ENCODE measurements at places on chromosomes 2 and 18.

DNA sequence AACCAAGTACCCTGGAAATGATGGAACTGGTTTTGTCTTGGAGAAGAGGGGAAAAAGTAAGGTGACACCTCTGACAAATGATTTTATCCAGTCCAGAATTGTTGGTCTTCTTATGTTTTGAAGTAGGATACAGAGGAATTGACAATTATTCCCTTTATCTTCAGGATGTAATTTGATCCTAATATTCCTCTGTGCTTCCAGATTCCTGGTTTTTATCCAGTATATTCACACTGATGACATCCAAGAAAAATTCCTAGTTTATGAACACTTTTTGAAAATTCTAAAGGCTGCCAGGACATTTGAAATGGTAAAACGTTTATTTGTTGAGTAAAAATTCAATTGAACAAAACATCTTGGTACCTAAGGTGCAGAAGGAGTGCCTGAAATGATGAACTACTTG is 22.2 kb upstream of the ETAA1 start:
- DNase-seq, result no peak

- no peak for DNase-seq
Observed at GRCh38 chr2:37831081-37831780, 93.9 kb upstream of the RMDN2 start.

- DNase-seq, result no peak
Observed at GRCh38 chr2:20468549-20469500, 22.0 kb downstream of the RHOB start.

- DNase-seq, result no peak
Observed at GRCh38 chr2:32910883-32911598, 35.7 kb upstream of the LTBP1 start.

DNA sequence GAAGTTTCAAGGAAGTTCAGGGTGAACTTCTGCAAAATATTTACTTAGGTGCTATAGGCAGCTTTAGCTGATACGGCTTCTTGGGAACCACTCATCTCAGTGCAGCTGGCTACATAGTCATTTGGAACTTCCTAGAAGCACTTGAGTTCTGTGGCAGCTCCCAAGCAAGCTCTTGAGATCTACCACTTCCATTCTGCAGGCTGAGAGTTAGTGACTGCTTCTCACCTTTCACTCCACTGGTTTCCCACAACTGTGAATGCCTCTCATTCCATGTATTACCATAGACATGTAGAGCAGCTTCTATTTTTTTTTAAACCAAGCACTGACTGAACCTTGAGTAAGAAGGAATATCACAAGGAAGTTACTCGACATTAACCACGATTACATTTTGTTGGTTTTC is 994.1 kb upstream of the ACVR2A start:
- no peak for DNase-seq

- no peak for DNase-seq
Observed at GRCh38 chr2:5203134-5203755, 488.9 kb upstream of the SOX11 start.

DNA sequence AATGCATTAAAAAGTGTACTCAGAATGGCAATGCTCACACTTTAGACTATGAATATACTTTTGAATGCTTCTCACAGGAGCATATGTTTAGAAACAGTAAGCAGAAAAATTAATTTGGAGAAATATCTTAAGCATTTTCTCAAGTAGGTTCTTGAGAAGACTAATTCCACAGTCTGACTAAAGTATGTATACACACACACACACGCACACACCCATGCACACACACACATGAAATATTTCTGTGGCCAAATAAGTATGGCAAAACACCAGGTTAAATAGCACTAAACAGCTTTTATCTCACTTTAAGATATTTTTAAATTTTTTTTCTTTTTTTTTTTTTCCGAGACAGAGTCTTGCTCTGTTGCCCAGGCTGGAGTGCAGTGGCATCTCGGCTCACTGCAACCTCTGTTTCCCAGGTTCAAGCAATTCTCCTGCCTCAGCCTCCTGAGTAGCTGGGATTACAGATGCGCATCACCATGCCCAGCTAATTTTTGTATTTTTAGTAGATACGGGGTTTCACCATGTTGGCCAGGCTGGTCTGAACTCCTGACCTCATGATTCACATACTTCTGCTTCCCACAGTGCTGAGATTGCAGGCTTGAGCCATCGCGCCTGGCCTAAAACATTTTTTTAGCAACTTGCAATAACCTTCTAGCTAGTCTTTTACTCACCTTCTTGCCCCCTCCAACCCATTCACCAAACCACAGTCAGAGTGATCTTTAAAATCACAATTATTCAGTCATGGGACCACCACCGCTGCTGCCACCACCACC is 67.5 kb upstream of the SCG2 start:
- no peak for DNase-seq

GRCh38 chr18:23879544-23879943 is 135.0 kb upstream of the TTC39C start:
- no peak for DNase-seq

DNA sequence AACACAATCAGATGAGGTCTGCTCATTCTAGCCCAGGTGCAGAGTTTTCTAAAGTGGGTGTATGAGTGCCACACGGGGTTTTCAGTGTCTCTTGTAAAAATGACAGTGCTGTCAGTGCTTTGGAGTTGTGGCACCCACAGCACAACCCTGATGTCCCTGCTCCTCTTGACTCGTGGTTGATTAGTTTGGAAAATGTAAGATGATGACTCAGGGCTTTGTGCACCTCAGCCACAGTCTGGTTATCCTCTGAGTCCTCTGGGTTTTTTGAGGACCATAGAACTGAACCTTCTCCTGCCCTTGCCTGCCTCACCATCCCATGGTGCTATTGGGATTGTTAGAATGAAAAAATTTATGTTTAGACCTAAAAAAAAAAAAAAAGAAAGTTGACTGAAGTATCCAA is 105.6 kb downstream of the MYO1B start:
- DNase-seq, result no peak

DNA sequence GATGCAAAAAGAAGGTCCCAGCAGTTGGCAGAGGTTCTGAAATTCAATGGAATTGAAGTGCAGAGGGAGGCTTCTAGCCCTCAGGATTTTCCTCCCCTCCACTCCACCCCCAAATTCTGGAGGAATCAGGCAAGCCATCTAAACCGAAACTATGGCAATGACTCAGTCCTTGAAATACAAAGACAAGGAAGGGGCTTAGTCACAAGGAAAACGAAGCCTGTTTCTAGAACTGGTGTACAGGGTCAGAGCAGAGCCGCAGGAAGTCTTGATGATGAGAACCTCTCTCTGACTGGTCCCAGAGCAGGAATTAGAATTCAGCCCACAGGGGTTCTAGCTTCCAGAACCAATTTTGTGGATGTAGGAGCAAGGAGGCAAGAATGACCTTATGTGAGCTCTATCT is 111.7 kb upstream of the SCN1A start:
- no peak for DNase-seq

DNA sequence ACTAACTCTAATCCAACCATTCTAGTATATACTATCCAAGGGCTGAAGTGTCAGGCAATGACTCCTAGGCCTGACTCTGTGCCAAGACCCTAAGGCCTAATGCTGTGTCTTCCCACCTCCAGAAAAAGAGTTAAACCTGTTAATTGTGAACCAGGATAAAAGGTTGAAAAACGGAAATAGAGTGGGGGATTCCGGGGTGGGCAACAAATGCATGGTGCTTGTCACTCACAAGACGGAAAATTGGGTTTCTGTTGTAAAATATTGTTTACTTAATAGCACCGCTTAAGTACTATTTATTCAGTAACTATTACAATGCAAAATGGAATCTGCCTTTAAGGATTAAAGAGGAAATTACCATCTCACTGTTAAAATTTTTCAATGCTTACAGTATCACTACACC is 3.2 kb downstream of the STK17B start:
- no peak for DNase-seq

DNA sequence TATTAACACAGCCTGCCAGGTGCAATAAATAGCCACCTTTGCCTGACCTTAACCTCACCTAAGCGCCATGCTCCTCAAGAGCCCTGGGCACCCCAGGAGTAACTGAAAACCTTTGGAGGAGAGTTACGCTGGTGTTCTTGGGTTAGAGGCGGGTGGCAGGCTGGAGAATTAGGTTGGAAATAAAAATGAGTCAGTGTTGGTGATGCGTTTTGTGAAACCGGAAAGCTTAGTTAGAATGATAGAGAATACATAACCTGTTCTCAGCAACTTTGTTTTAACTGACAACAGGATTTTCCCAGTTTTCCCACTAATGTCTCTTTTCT is 17.0 kb downstream of the LRRFIP1 start:
- DNase-seq, result no peak

- no peak for DNase-seq
Observed at GRCh38 chr2:31240381-31241365, 6.7 kb downstream of the EHD3 start.

GRCh38 chr2:67394734-67395133 is 2.4 kb upstream of the ETAA1 start:
- DNase-seq, result no peak

DNA sequence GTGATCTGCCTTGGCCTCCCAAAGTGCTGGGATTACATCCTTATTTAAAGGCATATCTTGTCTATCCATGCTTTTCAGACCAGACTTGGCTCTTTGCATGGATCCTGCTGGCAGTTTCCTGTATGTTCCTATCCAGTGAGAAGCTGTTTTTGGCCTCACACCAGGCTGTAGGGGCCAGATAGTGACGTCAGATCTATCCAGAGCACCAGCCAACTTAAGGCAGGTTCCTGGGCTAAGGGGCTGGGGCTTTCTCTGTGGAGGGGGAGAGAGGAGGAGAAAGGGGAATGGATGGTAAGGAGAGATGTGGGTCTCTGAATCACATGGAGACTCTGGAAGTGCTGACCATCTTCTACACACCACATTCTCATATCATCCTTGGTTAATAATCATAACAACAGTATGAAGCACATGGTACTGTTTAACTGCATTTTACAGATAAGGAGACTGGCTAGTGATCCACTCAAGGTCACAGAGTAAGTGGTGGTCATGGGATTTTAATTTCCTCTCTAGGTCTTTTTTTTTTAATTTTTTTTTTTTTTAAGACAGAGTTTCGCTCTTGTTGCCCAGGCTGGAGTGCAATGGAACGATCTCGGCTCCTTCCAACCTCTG is 2.0 kb upstream of the FAM117B start:
- DNase-seq, result no peak

DNA sequence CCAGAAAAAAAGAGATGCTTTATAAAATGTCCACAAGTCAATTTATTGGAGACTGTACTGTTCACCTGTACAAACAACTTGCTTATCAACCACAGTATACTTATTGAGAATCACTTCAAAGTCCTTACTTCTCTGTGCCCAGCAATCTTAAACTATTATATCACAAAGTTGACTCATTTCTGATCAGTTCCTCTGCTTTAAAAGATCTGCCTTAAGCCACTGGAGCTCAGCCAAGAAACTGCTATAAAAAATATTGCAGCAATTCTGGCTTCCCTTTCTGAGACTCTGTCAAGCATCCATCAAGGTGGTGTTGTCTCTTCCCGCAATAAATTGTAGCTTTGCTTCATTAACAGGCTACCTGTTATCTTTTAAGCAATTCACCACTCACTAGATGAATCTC is 375.2 kb upstream of the SPHKAP start:
- no peak for DNase-seq

DNA sequence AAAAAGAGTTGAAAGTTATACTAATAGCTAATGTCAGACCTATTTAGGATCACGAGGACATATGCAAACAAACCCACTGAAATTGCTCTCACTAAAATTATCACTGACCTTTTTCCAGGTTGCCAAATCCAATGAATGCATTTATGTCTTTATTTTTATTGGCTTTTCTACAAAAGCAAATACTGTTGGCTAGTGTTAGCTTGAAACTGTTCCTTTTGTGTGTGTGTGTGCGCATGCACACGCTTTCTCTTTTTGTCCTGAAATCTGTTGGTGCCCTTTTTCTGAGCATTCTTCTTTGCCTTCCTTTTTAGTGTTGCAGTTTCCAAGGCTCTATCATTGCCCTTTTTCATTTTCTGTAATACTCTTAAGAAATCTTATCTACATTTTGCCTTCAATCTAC is 1269.2 kb downstream of the LRP1B start:
- no peak for DNase-seq

- no peak for DNase-seq
Observed at GRCh38 chr2:236402033-236402790, 138.0 kb upstream of the ASB18 start.

DNA sequence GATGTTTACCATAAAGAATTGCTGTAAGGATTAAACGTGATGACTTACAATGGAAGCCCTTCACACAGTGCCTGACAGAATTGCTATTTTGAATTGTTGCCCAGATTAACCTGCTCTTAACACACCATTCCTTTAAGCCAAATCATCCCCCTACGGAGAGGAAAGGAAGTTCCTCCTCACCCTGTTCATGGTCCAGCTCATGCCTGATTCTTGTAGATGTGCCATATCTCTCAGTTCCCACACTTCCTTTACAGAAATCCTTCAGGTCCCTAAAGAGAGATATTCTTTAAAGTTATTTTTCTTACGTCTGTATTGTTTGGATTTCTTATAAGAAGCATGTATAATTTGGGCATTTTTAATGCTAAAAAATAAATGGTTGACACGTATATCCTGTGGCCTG is 127.5 kb upstream of the DAPL1 start:
- DNase-seq, result no peak

GRCh38 chr2:224689539-224689938 is 26.6 kb downstream of the CCDC195 start:
- DNase-seq, result no peak

- DNase-seq, result no peak
Observed at GRCh38 chr2:112339986-112340385, 64.6 kb downstream of the ZC3H6 start.

- no peak for DNase-seq
Observed at GRCh38 chr2:235270291-235270690, 223.6 kb upstream of the AGAP1 start.

DNA sequence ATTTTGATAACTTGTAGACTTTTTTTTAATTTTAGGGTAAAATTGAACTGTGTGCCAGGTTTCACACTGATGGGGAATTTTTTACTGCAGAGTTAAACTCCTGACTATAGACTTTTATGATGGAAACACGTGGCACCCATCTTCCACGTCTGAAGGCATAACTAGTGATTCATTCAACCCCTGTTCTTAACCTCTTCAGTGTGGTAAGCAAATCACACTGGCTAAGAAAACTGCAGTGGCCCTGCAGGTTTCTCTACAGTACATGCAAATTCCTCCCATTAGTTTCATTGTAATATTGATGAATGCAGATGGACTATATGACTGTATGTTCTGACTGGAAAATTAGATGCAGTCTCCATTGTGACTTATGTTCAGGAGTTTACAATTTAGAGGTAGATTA is 47.2 kb downstream of the SMAD4 start:
- no peak for DNase-seq

- no peak for DNase-seq
Observed at GRCh38 chr18:7597500-7597899, 30.4 kb downstream of the PTPRM start.

Data from CD4-positive, alpha-beta T cell (primary cell).